HS-5 (cell line): ENCODE measurements at places on chromosomes 7 and 10.

DNA sequence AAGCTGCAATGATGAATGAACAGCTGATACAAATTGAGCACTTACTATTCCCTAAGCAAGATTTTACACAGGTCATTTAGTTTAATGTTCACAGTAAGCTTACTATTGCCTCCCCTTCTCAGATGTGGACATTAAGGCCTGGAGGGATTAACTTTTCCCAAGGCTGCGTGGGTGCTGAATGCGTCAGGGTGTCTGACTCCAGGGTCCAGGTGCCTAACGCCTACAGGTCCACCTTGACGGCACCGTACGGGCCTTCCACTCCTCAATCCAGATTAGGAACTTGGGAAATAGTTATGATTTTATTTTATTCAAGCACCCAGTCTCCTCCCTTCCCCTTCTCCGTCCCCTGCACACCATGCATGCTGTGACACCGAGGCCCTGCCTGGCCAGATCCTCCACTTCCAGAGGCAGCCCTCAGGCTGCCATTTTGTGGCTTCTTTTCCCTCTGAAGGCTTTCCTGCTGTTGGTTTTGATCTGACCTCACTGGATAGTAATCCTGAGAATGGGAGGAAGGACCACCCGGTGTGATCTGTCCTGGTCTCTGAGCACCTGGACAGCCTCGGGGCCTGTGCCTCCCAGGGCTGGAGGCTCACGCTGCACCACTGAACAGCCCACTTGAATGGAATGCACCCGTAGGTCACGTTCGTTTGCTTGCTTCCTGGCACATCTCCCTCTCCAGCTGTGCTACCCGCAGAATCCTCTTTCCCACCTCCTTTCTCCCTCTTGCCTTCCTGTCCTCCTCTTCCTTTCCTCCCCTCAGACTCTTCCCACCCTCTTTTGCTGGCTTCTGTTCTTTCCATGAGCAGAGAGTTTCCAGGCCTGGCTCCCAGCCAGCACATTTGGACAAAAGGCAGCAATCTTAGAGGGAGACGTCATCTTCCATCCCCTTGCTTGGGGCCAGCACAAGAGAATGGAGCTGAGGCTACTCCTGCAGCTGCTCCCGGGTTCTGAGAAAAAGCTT, 14.4 kb downstream of the DENND2A start:
- peak; percentile 90 for DNase-seq

GRCh38 chr7:132113536-132114371, 462.5 kb downstream of the PLXNA4 start:
- DNase-seq, result no peak

GRCh38 chr10:63582690-63583089, 61.5 kb downstream of the REEP3 start:
- DNase-seq, result no peak

DNA sequence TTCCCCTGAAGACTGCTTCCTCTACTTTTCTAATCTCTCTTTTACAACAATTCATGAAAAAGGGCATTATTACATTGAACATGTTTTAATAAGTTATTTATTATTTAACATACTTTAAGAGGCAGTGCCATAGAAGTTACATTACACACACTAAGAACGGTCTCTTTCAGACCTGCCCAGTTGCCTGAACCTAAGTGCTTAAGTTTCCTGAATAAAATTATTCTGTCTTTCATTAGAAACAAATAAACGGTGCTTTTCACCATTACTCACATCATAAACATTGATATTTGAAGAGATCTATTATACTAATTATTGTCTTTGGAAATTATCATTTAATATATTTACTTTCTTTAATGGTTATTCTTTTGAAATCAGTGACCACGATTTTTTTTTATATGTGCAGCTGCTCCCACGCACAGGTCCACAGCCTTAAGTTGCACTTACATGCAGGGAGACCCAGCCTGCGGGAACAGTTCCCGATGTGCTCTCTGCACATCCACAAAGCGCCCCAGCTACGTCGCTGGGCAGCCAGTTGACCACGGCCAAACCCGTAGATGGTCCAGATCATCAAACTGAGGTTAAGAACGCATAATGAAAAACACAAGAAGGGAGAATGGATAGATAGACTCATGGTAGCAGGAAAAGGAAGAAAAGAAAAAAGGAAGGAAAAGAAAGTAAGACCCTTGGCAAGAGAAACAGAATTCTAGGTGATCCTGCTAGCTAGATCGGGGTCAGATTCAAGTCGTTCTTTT, 437.0 kb upstream of the MGMT start:
- DNase-seq, result no peak

GRCh38 chr7:90119178-90119971, 34.9 kb upstream of the STEAP1 start:
- DNase-seq, result peak; percentile 10

GRCh38 chr10:94358480-94358879, 4.3 kb downstream of the NOC3L start:
- peak; percentile 89 for DNase-seq

- no peak for DNase-seq
Measured at GRCh38 chr10:130763491-130763890, 548.0 kb downstream of the TCERG1L start.
